ENCODE measurements at places on chromosomes 4 and X.
A peak's percentile ranks its signal among the peaks of the same experiment; 100 is the strongest.

DNA sequence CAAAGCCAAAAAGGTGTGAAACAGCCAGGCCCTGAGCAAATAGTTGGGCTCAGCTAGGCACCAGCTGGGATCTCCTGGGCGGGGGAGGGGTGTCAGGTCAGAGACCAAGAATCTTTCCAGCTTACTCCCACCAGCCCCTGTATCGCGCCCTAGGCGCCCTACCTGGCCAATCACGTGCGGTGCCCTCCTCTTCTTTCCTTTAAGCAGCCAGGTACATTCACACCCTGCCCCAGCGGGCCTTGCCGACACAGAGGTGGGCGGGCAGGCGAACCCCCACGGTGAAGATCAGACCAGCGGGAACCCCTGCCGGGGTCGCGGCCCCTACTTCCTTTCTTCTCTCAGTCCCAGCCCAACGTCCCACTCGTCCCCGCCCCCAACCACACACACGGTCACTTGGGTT lies 9.1 kb downstream of the ARHGAP36 start:
- no peak for DNase-seq

DNA sequence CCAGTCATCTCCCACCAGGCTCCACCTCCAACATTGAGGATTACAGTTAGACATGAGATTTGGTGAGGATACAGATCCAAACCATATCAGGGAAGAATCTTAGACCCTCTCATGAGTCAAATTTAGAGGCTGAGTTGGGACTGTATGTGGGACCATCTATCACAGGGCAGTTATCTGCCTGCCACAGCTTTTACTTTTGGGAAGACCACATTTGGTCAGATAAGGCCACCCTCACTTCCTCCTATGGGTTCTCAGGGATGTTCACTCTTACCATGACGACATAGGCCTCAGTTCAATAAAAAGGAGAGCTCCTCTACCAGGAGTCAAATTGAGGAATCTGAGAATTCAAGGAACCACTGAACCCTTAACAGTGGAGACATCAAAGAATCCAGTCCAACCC lies 2.1 kb downstream of the MAGEB2 start:
- no peak for DNase-seq

- no peak for DNase-seq
Observed at GRCh38 chr4:151049430-151049884, 34.4 kb upstream of the LRBA start.

DNA sequence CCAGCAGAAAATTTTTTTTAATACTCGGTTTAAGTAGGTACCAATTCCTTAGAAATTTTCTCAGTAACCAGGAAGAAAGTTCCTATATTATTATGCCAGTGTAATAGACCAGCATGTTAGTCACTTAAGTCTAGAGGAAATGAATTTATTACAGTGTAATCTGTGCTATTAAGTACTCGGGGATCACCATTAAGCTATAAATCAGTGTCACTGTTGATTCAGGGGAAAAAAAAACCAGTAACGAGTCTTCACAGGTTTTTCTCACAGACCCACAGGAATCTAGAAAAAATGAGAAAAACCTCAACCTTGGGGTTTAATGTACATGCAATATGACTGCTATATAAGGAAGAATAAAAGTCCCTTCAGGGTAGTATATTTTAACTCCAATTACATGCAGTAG lies 138.3 kb upstream of the IL1RAPL2 start:
- DNase-seq, result no peak

GRCh38 chr4:181756451-181757095 lies 486.6 kb upstream of the TENM3 start:
- no peak for DNase-seq

GRCh38 chr4:110022457-110022856 lies 109.8 kb downstream of the EGF start:
- no peak for DNase-seq

DNA sequence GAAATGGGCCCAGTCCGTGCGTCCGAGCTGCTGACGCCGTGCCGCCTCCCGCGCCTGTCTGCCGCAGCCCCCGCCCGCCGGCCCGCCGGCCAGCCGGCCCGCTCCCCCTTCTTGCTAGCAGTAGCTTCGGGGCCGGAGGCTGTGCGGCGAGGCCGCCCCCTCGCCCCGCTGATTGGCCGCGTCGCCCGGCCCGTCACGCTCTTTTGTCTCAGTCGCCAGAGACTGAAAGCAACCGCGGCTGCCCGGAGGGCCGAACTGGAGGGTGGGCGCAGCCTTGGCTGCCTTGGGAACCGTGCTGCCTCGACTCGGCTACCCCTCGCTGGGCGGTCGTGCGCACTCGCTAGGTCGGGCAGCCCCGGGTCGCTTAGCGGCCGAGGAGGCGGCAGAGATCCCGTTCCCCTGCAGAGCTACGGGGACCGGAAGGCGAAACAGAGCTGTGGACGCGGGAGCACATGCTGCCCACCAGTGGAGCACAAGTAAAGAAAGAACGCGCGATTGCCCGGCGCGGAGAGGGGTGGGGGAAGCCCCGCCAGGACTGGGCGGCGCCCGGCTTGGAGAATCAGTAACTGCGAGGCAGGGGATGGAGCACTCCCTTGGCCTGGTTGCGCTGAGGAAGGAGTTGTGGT lies at the start of gene ZCCHC18:
ZCCHC18 (plus strand) TSS at position 198 of the 626 bp plus-strand sequence. CDS start 1,589 bp downstream, outside the sequence.
- DNase-seq, result peak; percentile 63

- DNase-seq, result no peak
Observed at GRCh38 chrX:110026099-110026844, 23.4 kb downstream of the TMEM164 start.

DNA sequence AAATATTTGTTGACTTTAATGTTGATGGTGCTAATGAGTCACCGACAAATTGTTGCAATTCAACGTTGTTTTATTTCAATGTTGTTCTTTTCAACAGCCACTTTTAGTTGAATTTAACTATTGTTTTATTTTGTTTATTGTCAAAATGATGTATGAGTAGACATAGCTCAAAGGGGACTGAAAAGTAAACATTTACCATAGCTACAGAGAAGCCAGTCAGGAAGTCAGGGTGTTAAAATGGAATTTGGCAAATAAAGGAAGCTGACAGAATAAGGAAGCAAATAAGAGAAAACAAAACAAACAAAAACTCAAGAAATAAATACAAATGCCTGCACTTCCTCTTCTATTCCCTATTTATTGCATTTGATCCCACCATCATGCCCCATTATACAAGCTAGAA lies 648.4 kb upstream of the HTR2C start:
- DNase-seq, result no peak

DNA sequence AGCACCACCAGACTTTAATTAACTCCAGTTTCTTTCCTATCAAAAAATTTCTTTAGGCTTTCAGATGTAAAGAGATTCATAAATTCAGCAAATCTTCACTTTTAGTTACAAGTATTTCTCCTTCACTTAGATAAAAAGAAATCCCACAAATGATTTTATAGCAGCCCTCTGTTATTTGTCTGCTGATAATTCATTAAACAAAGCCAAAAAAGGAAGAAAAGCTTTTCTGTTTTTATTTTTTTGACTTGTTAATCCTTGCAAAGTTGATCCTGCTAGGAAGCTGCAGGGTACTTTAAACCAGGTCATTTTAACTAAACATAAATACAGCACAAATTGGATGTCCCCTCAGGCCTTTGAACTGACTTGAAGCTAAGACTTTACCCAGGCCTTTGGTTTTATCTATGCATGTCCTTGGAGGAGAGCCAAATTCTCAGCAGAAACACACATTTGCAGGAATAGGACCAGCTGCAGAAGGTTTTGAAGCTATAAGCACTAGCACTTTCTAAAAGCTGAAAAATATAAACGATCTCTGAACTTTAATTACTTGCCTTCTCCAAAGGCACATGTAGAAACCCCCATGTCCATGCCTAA lies 57.5 kb downstream of the PCDH18 start:
- DNase-seq, result no peak

GRCh38 chr4:1559896-1560650 lies 124.0 kb downstream of the FAM53A start:
- no peak for DNase-seq

GRCh38 chrX:10423716-10424115 lies 196.7 kb downstream of the MID1 start:
- DNase-seq, result no peak

DNA sequence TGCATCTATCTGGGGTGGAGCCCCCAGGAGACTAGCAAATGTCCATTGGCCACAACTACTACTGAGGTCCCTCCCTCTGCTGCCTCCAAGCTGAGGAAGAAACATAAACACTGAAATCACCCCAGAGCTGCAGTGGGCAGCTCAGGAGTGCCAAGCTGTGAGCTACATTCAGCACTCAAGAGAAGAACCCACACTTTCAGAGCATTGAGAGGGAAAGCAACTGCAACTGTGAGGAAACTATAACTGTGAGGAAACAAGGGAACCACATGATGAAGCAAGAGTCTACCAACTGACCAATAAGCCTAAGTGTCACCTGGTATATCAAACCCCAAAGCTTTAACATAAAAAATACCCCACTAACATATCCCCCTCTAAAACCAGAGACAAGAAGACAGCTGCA lies 373.5 kb upstream of the TACR3 start:
- DNase-seq, result no peak

- no peak for DNase-seq
Observed at GRCh38 chr4:176645246-176645960, 147.3 kb downstream of the VEGFC start.

DNA sequence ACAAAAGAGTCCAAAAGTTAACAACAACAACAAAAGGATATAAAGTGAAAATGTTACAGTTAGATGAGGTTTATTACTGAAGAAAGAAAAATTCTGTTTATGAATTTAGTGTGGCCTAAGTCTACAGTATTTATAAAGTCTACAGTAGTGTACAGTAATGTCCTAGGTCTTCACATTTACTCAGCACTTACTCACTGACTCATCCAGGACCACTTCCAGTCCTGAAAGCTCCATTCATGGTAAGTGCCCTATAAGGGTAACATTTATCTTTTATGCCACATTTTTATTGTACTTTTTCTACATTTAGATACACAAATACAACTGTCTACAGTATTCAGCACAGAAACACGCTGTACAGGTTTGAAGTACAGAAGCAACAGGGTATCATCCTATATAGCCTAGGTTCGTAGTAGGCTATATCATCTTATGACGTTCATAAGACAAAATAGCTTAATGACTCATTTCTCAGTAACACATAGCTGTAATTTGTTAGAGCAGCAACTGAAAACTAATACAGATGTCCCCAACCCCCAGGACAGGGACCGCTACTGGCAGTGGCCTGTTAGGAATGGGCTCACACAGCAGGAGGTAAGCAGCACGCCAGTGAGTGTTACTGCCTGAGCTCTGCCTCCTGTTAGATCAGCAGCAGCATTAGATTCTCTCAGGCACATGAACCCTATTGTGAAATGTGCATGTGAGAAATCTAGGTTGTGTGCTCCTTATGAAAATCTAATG lies 61.3 kb downstream of the CENPC start:
- no peak for DNase-seq

DNA sequence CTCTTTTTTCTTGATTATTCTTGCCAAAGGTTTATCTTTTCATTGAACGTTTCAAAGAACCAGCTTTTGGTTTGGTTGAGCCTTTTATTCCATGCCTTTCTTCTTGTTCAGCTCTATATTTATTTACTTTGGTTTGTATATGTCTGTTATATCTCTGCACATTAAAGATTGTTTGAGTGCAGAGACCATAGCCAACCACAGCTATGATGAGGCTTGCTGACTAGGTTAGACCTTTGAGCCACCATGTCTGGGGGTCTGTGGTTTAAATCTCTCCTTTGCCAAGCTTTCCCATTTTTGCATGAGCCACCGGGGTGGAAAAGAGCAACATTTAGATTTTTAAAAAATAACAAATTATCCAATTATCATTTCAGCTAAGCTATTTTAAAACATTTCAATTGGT lies 96.1 kb downstream of the NHS start:
- DNase-seq, result no peak

DNA sequence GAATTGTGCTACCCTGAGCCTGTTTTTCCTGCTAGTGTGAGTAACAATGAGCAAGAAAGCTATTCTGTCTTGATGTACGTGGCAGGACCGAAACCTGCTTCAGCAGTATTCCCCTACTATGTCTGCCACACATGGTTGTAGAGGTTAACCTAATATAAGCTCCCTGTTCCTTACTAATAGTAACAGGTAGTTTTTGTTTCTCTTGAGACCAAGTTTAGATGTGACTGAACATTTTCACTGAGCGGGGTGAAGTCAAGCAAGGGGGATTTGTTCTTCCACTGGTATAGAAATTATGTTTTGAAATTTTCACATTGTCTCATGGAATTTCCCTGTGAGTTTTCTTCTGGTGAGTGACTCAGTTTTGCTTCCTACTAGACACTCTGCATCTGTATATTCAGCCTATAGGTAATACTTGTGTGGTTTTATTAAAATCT lies 37.3 kb downstream of the RRAGB start:
- DNase-seq, result no peak

DNA sequence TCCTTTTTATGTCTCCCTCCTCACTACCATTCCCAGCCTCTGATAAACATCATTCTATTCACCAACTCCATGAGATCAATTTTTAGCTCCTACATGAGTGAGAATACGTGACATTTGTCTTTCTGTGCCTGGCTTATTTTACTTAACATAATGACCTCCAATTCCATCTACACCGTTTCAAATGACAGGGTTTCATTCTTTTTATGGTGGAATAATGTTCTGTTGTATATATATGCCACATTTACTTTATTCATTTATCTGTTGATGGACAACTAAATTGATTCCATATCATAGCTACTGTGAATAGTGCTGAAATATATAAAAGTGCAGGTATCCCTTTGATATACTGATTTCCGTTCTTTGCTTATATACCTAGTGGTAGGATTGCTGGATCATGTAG lies 503.9 kb downstream of the SMARCA1 start:
- no peak for DNase-seq

GRCh38 chr4:74266081-74266480 lies 42.2 kb upstream of the EPGN start:
- DNase-seq, result no peak

DNA sequence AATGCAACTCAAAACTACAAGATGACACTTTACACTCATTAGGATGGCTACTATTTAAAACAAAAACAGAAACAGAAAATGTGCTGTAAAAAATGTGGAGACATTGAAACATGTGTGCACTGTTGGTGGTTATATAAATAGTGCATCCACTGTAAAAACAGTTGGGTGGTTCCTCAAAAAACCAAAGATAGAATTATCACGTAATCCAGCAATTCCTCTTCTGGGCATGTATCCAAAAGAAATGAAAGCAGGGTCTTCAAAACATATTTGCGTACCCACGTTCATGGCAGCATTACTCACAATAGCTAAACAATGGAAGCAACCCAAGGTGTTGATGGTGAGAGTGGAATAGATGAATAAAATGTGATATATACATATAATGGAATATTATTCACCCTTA lies 967.2 kb downstream of the TRAM1L1 start:
- DNase-seq, result no peak

DNA sequence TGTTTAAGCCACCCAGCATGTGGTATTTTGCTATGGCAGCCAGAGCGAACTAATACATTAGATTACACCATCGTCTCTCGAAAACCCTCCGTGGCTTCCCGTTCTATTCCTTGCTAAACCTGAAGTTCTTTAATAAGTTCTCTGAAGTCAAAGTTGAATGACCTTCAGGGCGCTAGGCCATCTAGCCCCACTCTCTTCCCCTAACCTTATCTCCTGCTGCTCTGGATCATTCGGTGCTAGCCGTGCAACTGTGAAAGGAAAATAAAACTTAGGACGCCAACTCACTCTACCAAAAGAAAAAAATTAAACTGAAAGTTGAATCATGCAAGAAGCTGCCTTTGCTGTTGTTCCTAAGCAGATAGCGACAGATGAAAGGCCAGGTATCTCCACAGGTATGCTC lies 40.0 kb downstream of the CHRNA9 start:
- DNase-seq, result no peak

GRCh38 chrX:110791071-110791470 lies 4.5 kb downstream of the CHRDL1 start:
- no peak for DNase-seq

GRCh38 chr4:48575964-48576363 lies 85.9 kb downstream of the ZAR1 start:
- no peak for DNase-seq

All from mesothelial cell of epicardium (in vitro differentiated cells).